Coronary artery (tissue), 2 donors: ENCODE measurements at places on chromosomes 7 and 10.

DNA sequence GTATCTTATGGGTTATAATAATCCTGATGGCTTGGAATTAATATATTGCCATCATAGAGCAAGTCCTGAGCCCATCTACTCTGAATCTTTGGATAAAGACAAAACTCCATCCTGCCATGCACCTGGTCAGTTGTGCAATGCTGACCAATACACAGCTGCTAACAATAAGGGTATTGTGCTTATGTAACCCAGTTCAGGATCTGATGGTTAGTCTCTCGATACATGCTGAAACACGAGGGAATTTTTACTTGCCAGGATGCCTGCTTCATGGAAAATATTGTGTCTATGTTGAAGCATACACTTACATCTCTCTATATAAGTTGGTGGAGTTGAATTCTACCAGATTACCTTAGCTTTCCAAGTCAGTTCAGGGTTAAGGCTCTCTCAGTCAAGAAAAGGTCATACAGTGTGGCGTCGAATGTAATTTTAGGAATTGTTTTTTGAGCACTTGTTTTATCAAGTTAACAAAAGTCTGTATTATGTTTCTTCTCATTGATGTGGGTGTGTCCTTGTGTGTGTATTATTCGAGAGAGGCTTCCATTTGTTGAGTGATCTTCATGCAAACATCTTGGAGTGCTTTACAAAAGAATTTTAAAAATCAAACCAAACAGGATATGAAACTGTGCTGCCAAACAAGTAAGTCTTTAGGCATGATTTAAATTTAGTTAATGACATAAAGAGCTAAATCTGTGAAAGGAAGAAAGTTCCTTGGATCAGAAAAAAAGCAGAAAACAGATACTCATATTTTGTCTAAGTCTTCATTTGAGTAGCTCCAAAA, 449.1 kb downstream of the SUGCT start:
- DNase-seq = no peak

GRCh38 chr10:21110358-21110757, 213.2 kb upstream of the NEBL start:
- DNase-seq = no peak

DNA sequence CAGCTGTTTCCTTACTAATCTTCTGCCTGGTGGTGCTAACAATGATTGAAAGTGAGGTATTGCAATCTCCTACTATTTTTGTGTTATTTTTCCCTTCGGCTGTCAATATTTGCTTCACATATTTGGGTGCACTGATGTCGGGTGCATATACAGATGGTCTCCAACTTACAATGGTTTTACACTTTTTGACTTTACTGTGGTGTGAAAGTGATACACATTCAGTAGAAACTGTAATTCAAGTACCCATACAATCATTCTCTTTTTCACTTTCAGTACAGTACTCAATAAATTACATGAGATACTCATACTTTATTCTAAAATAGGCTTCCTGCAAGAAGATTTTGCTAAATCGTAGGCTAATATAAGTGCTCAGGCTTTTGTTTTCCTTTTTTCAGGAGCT, 73.2 kb downstream of the RNF216 start:
- no peak for DNase-seq

- no peak for DNase-seq
These were observed 139.5 kb upstream of the CHRM2 start for GRCh38 chr7:136728945-136729344.

DNA sequence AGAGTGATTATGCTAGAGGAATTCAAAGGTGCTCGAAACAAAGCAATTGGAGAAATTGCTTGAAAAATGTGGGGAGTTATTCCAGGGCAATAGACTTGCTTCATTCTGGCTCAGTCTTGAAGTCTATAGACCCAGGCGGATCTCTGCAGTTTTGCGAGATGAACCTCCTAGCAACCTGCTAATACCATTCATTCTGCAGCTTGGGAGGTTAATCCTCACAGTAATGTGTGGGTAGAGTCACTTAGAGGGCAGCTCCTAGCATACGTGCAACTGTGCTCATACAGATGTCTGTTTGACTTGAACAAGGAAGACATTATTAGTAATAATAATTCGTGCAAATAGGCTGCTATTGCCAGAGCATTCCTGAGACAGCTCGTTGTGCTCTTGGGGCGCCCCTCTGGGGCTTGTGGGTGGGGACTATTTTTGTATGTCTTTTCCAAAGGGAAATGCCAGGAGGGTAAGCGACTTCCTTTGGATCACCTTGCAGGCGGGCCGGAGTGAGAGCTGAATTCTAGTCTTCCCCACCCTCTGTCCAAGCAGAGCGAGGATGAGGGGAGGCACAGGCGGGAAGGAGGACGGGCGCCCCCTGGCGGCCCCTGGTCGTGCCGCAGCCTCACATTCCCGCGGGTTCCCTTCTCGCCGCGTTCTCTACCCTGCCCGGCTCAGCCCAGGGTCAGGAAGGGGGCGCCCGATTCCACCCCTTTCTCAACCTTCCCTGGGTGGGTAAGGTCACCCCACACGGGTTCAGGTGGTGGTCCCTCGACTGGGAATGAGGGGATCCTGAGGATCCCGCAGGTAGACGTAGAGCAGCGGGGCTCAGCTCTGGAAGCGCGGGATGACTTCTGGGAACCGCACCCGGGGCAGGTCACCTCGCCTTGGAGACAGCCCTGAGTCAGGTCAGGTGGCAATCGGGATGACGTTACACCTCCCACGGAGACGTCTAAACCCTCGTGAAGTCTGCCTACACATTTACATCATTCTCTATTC, 241.5 kb downstream of the PHTF2 start:
- DNase-seq = no peak

DNA sequence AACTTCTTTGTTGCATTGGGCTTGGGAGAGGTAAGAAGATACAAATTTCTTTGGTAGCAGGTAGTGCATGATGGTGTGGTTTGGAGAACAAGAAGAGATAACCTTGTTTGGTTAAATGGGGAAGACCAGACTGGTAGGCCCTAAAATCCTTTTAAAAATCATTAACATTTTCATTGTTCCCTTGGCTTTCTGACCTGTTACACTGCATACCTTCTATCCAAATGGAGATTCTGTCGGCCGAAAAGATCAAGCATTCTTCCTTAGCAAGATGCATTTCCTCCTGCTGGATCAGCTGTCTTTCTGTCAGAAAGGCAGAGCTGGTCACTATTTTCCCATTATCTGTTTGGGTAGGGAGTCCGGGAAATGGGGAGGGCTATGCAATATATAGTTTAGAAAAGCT, 33.7 kb downstream of the AGK start:
- DNase-seq = no peak

DNA sequence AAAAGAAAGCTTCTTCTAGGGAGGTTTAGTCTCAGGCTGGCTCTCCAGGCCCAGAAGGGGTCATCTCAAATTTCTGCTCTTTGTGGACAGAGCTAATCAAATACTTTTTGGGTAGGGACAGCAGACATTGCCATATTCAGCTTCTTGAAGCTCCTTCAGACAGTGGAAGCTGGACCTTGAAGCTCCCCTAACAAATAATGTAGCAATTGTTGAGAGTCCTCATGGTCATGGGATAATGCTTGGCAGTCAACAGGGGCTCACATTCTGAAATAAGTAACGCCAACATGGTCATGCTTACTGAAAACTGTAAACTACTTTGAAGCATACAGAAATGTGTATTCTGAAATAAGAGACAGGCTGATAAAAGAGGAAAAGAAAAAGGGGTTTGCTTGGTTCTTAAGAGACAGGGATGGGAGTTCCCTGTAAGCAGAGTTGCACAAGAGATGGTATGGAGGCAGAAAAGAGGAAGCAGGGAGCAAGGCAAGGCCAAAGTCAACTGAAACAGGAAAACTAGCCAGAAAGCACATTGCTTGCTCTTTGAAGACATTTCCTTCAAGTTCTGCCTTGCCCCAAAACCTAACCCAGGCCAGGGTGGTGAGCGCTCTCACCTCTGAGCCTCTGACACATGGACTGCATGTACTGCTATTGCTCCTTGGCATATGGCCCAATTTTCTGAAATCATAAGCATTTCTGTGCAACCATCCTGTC, 53.1 kb upstream of the KMT2E start:
- DNase-seq = no peak

GRCh38 chr7:19378345-19378714, 233.1 kb upstream of the FERD3L start:
- no peak for DNase-seq

GRCh38 chr10:30580241-30580640, 49.3 kb downstream of the LYZL2 start:
- no peak for DNase-seq

DNA sequence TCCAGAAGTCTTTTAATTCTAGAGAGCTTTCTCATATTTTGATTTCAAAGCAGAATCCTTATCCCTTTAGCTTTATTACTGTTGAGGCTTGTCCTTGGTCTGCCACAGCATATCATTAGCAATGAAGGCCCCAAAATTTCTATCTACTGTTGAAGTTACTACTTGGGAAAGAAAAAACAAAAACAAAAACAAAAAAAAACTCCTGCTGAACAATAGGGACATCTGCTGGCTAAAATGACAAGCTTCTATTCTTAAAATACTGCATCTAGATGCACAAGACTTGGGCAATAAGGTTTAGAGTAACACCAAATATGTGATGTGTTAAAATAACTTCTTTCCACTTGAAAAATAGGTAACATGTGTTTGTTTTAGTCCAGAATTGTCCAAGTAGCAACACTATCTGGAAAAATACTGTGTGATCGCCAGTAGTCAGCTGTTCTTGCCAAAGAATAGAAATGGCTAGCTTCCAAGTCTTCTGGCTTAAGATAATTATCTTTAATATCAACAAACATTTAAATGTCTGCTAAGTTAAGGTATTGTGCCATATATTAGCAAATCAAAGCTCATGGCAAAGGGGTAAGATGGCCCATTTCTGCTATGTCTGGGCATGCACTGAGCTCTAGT, 3.8 kb upstream of the DMTF1 start:
- no peak for DNase-seq

- DNase-seq = no peak
These were observed 141.7 kb downstream of the KAT6B start for GRCh38 chr10:74967911-74968666.

DNA sequence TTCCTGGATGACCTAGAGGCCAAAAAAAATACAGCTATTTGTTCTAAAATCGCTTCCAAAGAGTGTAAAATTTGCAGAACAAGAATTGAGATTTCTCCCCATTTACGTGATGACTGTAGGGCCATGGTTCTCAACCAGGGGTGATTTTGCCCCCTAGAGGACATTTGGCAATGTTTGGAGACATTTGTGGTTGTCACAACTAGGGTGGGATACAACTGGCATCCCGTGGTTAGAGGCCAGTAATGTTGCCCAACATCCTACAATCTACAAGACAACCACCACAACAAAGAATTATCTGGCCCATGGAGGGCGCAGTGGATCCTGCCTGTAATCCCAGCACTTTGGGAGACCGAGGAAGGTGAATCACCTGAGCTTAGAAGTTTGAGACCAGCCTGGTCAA, 22.8 kb upstream of the MALSU1 start:
- DNase-seq = no peak

GRCh38 chr10:6320320-6321010, 117.7 kb downstream of the PFKFB3 start:
- DNase-seq = no peak

DNA sequence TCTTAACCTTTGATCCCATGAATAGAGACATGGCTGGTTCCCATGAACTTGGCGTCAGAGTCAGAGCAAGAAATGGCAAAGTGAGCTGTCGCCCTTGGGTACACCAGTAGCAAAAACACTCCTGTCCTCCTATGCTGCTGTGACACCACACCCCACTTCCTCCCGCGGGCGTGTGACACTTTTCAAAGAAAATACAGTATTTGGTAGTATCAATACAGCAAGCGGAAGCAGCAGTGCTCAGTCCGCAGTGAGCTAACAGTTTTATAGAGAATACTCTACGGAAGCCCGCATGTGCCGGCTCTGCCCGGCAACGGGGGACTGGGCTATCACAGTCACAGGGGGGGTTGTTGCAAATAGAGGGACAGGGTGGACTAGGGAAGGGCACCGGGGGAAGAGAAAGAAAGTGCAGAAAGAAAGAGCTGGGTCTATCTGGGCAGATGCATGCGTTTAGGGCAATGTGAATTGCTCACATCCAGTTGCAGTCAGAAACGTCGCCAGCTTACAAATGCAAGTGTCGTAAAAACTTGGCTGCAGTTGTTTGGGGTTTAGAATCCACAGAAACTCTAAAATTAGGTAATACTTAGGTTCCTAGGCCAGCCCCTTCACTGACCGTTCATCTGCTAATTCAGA, 49.8 kb downstream of the PRKCQ start:
- no peak for DNase-seq

GRCh38 chr10:50211670-50212069, 39.6 kb downstream of the ASAH2 start:
- DNase-seq = no peak

GRCh38 chr10:104350127-104350635, 3.5 kb upstream of the CFAP58 start:
- DNase-seq = no peak

- DNase-seq = no peak
These were observed 69.9 kb downstream of the SLIT1 start for GRCh38 chr10:97115846-97116245.

- no peak for DNase-seq
These were observed 154.0 kb downstream of the PLXDC2 start for GRCh38 chr10:19970256-19970655.

- no peak for DNase-seq
These were observed 49.0 kb downstream of the TES start for GRCh38 chr7:116259156-116259870.

DNA sequence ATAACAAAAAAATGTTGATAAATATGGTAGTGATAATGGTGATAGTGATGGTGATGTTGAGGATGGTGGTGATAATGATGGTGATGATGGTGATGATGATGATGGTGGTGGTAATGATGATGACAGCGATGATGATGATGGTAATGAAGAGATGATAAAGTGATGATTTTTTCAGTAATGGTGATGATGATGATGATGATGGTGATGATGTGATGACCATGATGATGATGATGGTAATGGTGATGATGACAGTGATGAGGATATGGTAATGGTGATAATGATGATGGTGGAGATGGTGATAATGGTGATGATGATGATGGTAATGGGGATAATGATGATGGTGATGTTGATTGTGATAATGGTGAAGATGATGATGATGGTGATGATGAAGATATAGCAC, 321.6 kb downstream of the TNS3 start:
- no peak for DNase-seq

GRCh38 chr7:118076564-118076963, 107.4 kb upstream of the LSM8 start:
- no peak for DNase-seq

GRCh38 chr7:77738871-77739270, 42.6 kb downstream of the RSBN1L start:
- DNase-seq = no peak

DNA sequence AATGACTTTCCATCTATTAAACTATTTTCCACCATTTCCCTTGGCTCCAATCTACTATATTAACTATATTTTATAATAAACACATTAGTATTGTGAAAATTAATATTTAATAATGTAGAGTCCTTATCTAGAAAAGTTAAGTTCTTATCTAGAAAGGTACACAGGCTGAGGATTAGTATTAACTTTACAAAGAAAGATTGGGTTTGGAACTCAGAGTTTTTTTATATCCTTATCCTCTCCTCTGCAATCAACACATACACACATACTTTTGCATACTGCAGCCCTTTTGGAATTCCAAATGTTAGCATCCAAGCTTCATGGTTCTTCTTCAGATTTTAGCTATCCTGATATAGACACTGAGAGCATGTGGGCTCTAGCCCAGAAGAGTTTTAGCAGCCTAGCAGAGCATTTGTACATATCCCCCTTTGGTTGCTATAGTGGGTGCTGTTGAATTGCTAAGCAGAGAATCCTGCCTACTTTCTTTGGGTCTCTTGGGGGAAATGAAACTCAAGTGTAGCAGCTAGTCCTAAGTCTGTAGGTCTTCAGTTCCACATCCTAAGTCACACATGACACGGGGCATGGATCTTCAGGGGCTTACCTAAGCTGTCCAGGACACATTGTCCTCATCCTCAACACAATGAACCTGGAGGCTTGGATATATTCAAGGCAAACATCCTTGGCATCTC, 874.6 kb downstream of the LRMDA start:
- DNase-seq = no peak
